ENCODE measurements at places on chromosomes 4 and X.

DNA sequence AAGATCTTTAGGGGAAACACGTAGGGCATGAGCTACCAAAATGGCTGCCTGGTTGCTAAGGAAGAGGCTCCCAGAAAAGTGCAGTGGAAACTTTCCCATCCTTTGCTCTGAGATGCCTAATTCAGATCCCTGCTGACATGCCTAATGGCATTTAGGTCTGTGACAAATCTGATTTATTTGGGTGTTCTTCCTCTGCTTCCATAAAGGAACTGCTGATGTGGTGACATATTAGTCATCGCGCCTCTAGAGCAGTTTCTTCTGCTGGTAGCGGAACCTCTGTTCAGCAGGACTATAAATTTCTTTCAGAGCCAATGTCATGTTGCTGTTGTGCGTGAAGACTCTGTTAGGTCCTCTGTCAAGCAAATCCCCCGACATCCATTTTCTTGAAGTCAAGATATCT lies 310.0 kb downstream of the PDHA2 start:
- no peaks in the 10 kb centered on the region for H3K4me1 ChIP-seq
- DNase-seq, result no peak
- no peak overlapping the region for H3K4me3 ChIP-seq
- no peaks in the 10 kb centered on the region for H3K27me3 ChIP-seq

DNA sequence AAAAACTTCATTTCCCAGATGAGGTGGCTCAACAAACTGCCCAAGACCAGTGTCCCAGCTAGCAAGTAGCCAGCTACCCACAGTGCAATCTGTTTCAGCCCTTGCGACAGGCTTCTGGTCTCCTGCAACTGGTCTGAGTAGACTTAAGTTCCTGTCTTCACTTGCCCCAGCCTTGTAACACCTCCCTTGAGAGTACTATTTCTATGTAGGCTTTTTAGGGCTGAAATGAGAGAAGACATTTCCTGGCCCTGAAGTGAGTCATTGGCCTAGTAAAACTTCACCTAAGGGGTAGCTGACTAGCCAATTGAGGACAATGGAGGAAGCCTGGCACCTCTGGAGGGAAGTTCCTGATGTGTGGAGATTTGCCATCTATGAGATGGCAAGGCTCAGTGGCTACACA lies 80.1 kb upstream of the STIM2 start:
- no peaks in the 10 kb centered on the region for H3K27me3 ChIP-seq
- H3K4me1 ChIP-seq, result no peaks in the 10 kb centered on the region
- no peak for DNase-seq
- H3K4me3 ChIP-seq, result no peak overlapping the region
- H3K27ac ChIP-seq, result no peak overlapping the region
- H3K36me3 ChIP-seq, result no peaks in the 10 kb centered on the region

- no peaks in the 10 kb centered on the region for H3K36me3 ChIP-seq
- H3K27me3 ChIP-seq, result no peaks in the 10 kb centered on the region
- no peak for DNase-seq
These were observed 36.8 kb downstream of the VSIG4 start for GRCh38 chrX:66002824-66003680.

- DNase-seq, result no peak
- H3K27me3 ChIP-seq, result no peaks in the 10 kb centered on the region
- H3K36me3 ChIP-seq, result no peaks in the 10 kb centered on the region
- H3K4me3 ChIP-seq, result no peak overlapping the region
These were observed 24.7 kb upstream of the NEUROG2 start for GRCh38 chr4:112540695-112541094.

- no peaks in the 10 kb centered on the region for H3K4me1 ChIP-seq
- no peak overlapping the region for H3K4me3 ChIP-seq
- DNase-seq, result no peak
- H3K27me3 ChIP-seq, result no peaks in the 10 kb centered on the region
- no peak overlapping the region for H3K27ac ChIP-seq
These were observed 470.5 kb downstream of the BCOR start for GRCh38 chrX:39627257-39627656.

- peak overlapping the region; percentile 83 for H3K27ac ChIP-seq
- no peaks in the 10 kb centered on the region for H3K36me3 ChIP-seq
- peak overlapping the region; percentile 83 for H3K4me3 ChIP-seq
- H3K27me3 ChIP-seq, result no peaks in the 10 kb centered on the region
- DNase-seq, result no peak
These were observed 825 bp upstream of the RASGEF1B start for GRCh38 chr4:81472281-81473182.
